ENCODE measurements at places on chromosomes 7 and 10.
A peak's percentile ranks its signal among the peaks of the same experiment; 100 is the strongest.

DNA sequence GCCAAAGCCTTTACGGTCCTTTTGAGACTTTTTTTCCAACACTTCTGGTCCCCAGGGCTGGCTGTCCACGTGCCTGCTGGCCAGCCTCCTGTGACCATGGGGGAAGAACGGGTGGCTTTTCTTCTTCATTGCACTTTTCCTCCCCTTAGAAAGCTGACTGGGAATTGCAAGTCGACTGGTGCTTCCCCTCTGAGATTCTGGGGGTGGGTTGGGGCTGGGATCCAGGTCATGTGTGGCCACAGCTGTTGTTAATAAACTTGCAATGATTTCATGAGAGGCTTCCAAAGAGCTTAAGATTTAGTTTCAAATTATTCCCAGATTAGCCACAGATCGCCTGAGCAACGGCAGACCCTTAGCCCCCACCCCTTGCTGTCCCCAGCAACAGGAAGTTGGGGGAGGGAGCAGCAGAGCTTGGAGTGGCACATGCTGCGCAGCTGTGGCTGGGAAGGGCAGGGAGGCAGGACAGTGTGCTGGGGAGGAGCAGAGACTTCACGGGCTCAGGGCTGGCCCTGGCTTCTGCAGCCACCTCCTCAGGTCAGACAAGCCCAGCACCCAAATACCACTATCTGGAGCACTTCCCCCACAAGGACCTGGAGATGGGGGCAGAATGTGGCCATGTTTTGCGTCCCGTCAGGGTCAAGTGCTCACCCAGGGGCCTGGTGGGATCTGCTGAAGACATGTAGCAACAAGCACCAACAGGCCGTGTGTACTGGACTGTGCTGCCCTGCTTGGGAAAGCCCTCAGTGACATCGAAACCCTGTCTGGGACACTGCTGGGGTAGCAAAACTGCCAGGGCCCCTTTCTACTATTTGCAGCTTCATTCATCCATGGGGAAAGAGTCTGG is 147.1 kb downstream of the RNF216 start:
- peak; percentile 28 for DNase-seq

GRCh38 chr10:4677296-4678021 is 148.5 kb upstream of the AKR1E2 start:
- DNase-seq: no peak

GRCh38 chr10:127908106-127908958 is 1.4 kb downstream of the PTPRE start:
- DNase-seq: no peak

DNA sequence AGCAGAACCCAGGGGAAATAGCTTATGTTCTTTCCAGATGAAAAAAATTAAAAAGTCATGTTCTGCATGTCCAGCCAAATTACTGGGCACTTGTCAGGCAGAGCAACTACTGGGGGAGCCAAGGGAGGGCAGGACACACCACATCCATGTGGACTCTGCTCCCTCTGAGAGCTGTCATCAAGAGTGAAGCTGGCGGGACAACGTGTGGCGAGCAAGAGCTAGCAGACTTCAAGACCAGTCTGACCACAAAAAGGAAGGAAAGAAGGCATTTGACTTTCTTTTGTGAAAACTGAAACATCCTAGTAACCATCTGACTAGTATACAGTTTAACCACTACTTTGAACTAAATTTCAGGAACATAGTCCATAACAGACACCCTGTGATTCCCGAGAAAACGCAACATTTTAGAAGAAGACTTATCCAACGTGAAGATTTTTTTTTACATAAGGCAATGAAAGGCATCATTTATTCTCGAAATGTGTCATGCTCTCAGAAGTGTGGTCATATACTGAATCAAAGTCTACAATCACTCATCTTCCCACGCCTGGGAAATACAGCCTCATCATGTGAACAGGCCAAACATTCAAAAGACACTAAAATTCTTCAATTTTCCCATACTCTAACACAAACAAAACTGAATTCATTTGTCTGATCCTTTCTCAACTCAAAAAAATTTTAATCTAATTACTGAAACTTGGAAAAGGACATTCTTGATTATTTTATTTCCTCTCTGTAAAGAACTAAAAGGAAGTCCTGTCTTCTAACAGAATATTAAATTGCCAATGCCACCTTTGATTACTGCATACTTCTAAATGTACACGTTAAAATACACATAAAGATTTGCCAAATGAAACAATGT is 15.5 kb downstream of the CYTH3 start:
- DNase-seq: no peak

DNA sequence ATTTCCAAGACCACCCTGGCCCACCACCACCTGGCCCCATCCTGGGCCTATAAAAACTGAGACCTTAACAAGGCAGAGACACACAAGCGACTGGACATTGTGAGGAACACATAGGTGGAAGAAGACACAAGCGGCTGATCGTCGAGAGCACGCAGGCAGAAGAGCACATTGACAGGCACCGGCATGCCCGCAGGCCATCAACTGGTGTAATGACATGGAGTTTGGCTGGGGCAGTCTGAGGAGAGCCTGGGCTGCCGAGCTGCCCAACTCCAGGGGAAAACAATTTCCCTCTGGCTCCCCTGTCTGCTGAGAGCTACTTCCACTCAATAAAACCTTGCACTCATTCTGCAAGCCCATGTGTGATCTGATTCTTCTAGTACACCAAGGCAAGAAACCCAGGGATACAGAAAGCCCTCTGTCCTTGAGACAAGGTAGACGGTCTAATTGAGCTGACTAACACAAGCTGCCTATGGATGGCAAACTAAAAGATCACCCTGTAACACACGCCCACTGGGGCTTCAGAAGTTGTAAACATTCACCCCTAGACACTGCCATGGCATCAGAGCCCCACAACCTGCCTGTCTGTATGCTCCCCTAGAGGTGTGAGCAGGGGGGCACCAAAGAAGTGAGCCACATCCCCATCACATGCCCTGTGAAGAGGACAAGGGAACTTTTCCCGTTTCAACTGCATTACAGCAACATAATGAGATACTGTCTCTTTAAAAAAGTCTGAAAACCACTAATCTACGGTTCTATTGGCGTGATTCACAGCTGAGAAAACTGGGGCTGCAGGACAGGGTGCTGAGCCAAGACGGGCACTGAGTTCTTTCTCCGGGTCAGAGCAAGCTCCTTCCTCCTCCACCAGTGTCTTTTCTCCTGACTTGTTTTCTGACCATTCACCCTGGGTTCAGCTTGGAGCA is 18.5 kb upstream of the TNS3 start:
- DNase-seq: no peak

DNA sequence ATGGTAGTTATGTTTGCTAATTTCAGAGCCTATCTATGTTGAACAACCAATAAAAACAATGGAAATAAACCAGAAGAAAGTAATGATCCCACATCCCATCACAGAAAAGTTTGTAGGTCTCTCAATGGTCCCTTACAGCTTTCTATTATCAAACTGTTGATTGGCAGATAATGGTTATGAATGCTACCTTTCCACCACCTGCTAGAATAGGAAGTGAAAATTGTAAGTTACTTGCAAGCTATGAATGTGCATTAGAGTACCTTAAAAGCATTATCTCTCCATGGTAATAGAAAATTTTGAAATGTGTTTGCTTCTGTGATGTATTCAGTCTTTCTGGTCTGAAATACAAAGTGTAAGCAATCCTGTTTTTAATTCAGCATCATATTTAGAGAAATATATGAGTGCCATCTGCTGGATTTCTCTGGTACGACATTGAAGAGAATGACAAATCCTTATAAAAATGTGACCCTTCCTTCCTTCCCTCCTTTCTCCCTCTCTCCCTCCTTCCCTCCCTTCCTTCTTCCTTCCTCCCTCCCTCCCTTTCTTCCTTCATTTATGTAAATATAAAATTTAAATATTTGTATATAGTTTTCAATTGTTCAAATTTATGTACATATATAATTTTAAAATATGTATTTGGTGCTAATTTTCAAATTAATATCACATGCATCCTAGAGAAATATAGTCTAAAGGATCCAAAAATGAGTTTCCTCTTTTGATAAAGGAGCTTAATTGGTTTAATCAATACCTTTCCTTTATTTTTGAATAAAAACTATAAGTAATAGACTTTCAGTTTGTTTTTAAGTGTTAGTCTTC is 41.4 kb upstream of the PNLIPRP3 start:
- DNase-seq: no peak

DNA sequence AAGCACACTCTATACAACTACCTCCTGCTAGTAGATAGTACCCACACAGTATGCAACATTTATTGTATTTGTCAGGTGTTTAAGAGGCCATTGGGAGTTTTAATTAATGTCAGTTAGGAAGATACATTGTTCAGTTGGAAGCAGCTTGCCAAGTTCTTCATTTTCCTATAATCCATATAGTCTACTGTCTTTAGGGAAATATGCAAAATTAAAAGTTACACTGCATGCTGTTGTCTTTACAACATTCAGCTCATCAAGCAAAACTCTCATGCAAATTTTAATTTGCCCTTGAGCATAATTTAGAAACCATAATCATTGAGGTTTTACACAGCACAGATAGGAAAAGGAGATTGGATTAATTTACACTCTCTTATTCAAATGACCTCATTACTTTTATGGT is 17.4 kb downstream of the FOXP2 start:
- no peak for DNase-seq

DNA sequence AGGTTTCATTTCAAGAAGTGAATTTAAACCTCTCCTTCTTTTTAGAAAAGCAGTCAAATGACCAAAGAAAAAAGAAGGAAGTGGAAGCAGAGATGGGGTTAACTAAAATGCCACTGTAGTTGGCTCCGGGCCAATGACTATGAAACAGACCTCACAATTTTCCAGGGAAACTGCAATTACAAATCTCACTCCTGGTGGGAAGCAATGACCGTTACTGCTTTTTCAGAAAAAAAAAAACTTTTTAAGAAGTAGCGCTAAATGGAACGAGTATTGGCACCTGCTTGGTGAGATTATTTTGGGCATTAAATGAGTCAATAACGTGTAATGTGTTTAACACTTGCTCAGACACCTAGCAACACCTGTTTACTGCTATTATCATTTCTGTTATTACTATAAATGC is 1.2 kb downstream of the SFRP4 start:
- no peak for DNase-seq

- DNase-seq: no peak
Observed at GRCh38 chr7:137093198-137093597, 224.7 kb downstream of the CHRM2 start.

DNA sequence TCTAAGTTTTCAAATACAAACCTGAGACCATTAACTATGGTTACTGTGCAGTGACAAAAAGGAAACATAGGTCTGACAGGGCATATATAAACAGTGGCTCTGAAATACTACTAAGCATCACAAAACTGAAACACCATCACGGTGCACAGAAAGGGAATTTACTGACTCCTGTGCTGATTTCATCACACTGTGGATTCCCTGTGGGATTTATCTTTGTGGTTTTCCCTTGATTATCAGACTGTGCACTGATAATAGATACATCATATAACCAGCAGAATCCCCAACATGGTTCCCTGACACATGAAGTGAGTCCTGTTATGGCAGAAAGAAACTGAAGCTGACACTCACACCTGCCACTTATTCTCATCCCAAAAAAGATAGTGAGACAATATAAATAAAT is 676.3 kb upstream of the KCND2 start:
- no peak for DNase-seq

GRCh38 chr10:636769-637168 is 52.7 kb downstream of the DIP2C start:
- no peak for DNase-seq

- no peak for DNase-seq
Observed at GRCh38 chr7:44713680-44714335, 34.8 kb upstream of the ZMIZ2 start.

- DNase-seq: no peak
Observed at GRCh38 chr10:52965938-52966401, 193.4 kb upstream of the MBL2 start.

DNA sequence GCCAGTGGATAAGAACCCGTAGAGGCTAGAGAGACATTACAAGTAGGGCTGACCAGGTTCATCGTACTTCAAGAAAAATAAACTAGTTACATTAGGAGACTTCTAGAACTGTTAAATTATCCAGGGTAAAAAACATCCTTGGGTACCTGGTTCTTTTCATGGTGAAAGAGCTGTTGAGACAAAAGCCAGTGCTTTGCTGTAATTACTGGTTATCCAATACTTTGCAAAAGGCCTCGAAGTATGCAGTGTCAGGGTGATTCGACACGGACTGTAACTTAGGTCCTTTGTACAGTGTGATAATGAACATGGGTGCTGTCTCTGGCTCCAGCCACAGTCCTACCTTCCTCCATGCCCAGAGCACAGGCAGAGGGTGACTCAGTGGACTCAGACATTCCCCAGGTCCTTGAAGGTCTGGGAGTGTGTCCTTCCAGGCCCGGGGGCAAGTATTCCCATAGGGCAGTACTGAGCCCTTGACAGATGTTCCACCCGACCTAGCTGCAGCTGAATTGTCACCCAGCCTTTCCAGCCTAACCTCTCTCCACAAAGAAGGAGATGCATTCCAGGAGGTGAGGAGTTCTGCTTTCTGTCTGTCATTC is 123.6 kb upstream of the TMEM72 start:
- DNase-seq: no peak

GRCh38 chr7:10521306-10521705 is 452.4 kb upstream of the PHF14 start:
- no peak for DNase-seq

DNA sequence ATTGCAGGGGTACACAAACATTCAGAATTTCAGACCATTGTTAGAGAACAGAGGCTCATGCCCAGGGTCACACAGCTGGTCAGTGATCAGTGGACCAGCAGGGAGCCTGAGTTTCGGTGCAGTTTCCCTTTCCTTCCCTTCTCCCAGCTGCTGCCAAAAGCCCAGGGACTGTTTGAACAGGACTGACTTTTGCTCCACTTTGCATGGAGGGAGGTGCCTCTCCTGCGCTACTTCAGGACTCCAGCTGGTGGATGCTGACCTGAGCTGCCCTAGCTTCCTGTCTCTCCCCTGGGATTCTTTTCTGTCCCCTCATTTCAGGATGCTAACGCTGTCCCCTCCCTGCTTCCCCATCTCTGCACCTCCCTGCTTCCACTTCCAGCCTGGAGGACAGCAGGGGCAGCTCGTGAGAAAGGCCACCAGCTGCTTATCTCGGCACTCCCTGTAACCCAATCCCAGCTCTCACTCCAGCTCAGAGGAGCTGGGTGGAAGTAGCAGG is 14.5 kb downstream of the SH2D4B start:
- DNase-seq: no peak

- DNase-seq: peak; percentile 58
Observed at GRCh38 chr7:66557214-66558200, 71.2 kb upstream of the KCTD7 start.

- no peak for DNase-seq
Observed at GRCh38 chr7:117835016-117835664, 38.1 kb downstream of the CTTNBP2 start.

DNA sequence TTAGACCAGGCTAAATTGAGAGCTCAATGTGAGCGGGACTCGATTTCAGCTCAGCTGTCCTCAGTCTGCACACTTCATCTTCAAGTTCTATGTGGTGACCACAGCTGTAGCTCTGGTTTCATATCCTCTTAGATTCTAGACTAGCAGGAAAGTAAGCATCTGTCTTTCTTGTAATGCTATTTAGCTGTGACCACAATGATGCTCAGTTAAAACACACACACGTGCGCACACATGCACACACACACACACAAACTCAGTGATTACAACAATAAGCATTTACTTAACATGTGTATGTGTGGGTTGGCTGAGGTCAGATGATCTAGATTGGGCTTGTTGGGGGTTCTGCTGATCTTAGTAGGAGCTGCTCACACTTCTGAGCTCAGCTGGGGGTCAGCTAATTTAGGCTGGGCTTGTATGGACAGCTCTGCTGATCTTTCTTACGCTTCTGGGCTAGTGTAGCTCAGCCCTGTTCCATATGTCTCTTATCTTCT is 82.5 kb downstream of the ZNF365 start:
- DNase-seq: no peak
